Activated CD8-positive, alpha-beta memory T cell treated with anti-CD3 and anti-CD28 coated beads, Interleukin-2, amount 50 U/mL, for 48 hours (primary cell): ENCODE measurements at places on chromosomes 4 and X.

GRCh38 chrX:2696698-2697215 is 5.7 kb downstream of the CD99 start:
- DNase-seq = no peak

- DNase-seq = no peak
These were observed 2.8 kb upstream of the LIN54 start for GRCh38 chr4:83013420-83013867.

DNA sequence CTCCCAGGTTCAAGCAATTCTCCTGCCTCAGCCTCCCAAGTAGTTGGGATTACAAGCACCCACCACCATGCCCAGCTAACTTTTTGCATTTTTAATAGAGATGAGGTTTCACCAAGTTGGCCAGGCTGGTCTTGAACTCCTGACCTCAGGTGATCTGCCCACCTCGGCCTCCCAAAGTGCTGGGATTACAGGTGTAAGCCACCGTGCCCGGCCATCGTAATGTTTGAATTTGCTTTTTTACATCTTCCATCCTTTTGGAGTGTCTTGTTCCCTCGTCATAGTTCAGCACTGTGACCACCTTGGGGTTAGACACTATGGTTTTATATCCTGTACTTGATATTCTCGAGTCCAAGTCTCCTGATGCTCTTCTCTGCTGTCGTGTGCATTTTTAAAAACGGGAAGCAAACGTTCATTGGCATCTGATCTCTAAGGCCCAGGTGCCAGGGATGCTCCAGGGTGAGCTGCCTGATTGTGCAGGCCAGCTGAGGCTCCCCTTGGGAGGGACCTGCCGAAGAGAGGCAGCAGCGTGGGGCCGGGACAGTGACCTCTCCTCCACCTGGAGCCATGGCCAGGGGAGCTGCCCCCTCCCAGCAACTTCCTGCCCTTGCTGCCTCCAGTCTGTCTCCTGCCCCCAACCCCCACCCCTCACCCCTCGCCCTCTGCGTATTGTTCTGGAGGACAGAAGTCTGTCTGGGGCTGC is 16.7 kb downstream of the DGKQ start:
- no peak for DNase-seq

- DNase-seq = no peak
These were observed 719.0 kb upstream of the FRG1 start for GRCh38 chr4:189221691-189222090.

DNA sequence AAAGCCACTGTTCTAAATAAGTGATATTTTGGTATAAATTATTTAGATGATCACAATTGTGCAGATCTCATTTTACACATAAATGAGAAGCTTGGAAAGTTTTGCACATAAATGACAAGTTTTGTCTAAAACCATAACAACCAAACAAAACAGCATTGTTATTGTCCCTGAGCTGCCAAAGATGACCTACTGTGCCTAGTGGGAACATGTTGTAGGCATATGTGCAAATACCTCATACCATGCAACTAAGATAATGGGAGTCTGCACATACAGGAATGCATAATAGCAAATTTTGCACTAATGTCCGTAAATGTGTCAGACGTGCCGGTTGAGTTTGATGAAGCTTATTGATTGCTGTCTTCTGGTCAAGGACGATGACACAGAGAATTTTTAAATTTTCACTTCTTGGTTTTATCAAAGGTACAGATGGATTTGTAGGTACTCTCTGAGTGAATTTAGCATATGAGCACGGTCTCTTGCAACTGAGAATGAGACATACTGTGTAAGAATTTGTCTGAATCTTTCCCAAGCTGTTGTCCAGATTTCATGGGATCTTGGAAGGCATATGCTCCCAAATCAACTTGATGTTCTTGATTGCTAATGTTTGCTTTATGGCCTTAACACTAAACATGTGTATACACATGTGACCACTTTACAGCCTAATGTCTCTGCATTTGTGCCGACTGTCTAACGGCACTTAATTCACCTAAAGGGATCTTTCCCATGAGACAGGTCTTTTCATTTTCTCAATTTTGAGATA is 1133.5 kb downstream of the FAT4 start:
- no peak for DNase-seq

DNA sequence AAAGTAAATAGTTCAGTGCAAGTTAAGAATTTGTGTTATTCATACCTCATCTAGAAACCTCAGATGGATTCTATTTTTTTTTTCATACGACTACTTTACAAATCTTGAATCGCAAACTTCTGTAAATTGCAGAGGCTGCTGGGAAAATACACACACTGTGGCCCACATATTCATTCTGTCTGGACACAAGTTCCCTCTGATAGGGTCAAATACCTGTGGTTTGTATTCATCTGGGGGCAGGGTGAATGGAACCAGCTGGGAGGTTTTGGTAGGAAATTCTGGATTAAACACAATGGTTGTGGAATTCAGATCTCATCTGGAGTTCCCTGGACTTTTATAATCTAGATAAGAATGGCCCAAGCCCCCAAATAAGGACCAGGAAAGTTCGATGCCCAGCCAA is 56.2 kb downstream of the SPATA18 start:
- no peak for DNase-seq

GRCh38 chr4:176668324-176668723 is 124.4 kb downstream of the VEGFC start:
- no peak for DNase-seq

DNA sequence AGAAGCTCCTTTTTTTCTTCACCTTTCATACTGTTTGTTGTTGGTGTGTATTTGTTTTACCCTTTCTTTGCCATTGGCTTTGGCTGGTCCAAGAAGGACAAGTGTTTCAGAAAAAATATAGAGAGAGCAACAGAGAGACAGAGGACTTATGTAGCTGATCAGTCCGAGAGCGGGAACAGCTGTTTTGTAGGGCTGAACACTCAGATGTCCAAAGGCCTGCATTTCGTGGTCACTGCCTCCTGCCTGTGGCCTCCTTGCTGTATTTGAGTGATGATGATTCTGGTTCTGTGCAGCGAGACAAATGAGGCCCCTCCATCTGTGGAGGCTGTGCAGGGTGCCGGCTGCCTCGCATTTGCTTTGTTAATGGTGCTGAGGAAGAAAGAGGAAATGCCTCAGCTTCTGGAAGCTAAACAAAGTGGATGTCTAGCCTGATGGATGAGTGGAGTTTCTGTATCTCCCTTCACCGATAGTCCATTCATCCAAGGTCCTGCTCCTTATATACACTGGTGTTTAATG is 19.8 kb upstream of the STOX2 start:
- no peak for DNase-seq

DNA sequence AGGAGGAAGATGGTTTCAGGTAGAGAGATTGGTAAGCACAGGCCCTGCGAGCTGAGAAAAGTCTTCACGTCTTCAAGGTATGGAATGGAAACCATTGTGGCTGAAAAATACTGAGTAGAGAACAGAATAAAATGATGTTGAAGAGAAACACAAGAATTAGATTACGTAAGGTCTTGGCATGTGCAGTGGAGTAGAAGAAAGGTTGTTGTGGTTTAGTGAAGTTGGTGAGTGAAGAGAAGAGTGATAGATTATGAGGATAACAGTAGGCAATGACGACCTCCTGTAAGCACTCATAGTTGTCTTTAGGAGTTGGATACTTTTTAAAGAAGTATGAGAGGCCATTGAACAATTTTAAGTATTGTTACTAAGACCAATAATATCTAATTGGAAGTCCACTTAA is 642.6 kb downstream of the PCDH7 start:
- no peak for DNase-seq

- DNase-seq = no peak
These were observed 1144.4 kb downstream of the NLGN4X start for GRCh38 chrX:5084279-5084678.
